Inflammatory macrophage treated with lipopolysaccharide for 4 hours (primary cell): ENCODE measurements at places on chromosomes 5 and 9.
A peak's percentile ranks its signal among the peaks of the same experiment; 100 is the strongest.

DNA sequence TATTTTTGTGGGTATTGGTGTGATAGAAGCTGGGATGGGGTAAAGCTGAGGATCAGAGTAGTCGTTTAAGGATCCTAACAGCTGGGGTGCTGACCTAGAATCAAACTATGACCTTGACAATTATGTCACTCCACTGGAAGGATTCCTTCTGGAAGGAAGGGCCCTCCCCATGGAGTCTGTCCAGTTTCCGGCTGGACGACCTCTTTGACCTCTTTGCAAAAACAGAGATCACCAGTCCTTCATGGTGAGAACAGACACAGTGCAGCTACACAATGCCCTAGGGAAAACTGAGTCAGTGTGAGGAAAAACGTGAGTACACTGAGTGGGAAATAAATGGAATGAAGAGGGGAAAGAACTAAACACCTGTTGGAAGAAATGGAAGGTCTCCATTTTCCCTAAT, 445.6 kb downstream of the MAT2B start:
- DNase-seq: no peak

DNA sequence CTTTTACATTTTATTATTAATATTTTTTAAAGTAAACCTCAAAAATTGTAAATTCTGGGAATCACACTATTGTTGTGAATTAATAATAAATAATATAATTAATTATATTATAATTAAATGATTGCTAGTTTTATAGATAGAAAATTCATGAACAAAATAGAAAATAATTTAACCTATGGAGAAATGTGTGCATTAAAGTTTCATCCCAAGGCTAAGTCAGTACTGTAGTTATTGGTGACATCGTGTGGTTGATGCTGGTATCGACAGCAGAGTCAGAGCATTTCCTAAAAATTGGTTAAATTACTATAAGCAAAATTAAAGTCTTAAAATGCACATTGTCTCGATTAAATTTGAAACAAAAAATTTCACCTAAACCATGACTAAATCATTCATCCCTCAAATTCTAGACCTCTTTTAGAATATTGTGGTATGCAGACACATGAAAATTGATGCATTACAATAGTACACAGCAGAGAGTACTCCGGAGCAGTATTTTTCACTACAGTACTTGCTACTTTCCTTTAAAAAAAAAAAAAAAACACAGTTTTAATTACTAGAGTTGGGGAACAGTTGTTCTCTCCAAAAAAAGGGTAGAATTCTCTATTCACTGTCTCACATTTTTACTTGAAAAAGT, 73.9 kb downstream of the RORB start:
- DNase-seq: peak; percentile 45

DNA sequence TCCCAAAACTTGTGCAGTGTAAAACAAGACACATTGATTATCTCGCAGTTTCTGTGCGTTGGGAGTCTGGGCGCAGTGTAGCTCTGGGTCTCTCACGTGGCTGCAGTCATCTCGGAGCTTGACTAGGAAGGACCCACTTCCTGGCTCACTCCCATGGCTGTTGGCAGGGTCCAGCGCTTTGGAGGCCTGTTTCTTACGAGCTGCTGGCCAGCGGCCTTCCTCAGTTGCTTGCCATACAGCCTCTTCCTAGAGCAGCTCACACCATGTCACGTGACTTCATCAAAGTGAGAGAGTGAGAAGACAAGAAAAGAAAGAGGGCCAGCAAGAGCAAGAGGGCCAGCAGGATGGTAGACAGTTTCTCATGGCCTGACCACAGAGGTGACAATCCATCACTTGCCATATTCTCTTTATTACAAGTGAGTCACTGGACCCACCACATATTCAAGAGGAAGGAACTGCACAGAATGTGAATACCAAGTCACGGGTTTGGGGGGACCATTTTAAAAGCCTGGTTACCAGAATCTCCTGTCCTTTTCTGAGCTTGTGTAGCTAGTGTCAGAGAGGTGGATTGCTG, 36.2 kb downstream of the MCCC2 start:
- DNase-seq: no peak

DNA sequence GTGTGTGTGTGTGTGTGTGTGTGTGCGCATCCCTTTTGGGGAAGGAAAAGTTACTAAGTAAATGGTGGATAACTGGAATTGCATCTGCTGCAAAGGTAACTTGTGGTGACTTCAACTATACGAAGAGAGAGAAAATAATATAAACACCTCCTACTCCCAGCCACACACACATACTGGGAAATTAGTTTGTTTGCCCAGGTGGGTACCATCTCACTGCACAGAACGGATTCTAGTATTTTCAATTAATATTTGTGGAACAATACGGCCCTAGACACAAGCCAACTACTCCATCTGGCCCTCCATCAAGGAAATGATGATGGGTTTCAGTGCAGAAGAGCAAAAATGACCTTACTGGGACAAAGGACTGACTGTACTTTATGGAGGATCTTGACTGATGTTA, 32.2 kb upstream of the TXN start:
- no peak for DNase-seq

DNA sequence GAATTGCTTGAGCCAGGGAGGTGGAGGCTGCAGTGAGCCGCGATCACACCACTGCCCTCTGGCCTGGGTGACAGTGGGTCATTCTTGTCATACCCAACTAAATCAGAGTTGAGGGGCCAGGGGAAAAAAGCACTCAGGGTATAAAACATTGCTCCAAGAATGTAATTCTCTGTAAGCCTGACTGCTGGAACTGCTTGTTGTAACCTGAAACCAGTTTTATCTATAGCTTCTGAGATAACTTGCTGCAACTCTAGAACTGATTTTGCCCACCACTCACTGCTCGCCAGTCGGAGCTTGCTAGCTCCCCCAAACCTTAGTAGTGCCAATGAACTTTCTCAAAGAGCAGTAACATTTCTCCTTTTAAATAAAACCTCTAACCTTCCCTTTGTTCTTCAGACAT, 9.6 kb upstream of the MSH3 start:
- no peak for DNase-seq

DNA sequence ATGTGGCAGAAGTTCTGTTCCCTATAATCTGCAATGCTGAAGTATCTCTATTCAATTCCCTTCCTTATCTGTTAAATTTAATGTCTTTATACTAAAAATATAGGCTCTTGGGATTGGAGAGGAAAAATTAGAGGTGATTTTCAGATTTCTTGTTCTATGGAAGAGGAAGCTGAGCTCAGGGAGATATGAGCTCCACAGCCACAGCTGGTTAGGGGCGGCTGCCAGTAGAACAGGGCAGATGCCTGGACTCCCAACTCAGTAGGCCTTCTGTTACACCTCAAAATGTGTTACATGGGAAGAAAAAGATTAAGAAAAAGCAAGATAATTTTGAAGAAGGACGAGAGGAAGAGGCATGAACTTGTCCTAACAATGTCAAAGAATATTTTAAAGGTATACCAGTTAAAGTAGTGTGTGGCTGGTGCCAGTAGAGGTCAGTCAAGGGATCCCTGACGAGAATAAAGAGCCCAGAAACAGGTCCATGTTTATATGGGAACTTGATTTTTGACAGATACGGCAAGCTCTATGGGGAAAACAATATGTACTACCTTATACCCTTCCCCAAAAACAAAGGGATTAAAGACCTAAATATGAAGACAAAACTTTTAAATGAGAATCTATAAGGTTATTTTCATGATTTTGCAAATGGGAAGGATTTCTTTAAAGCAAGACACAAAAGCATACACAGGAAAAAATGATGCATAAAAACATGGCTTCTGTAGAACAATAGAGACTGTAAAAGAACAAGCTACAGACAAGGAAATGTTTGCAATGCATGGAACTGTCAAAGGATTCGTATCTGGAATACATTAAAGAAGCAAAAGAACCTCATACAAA, 28.7 kb downstream of the DNAJC21 start:
- peak; percentile 8 for DNase-seq

DNA sequence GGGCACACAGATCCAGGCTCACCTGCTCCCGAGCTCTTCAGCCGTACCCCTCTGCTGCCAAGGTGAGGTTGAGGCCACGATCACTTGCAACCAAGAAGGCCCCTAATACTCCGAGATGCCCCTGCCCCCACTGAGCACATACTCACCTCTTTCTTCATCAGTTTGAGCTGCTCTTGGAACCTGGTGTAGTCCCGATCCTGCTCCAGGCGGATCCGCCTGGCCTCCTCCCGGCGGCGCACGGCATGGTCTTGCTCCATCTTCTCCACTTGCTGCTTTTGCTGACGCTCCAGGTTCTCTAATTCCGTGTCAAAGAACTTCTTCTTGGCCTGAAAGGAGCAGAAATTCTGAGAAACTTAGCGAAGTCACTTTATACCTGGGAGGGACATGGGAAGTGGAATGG, 75.7 kb upstream of the FBXW11 start:
- no peak for DNase-seq

DNA sequence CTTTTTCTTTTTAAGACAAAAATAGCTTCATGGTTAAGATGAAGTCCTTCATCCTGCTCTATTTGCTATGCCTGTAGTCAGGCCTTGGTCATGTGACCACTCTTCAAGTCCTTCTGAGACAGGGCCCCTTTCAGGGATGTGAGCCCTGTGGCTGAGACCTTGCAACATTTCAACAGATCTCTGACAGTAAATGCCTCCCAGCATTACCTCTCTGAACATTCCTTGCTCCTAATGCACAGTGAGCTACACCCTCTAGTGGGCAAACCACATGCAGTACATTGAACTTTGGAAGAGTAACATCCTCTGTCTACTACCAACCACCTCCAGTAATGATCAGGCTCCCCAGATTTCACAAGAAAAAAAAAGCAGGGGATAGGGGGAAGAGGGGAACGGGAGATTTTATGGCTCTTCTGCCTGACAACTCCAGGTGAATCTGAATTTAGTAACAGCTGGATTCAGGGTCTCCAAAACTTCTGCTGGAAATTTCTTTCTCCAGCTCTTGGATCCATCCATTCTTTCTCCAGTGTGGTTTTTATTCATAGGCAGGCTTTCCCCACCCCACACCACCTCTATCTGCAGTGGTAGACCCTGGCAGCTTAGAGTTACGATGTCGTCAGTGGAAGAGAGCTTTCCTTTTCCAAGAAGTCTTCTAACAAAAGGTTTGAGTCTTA, 8.9 kb upstream of the FBXO38 start:
- peak; percentile 73 for DNase-seq

DNA sequence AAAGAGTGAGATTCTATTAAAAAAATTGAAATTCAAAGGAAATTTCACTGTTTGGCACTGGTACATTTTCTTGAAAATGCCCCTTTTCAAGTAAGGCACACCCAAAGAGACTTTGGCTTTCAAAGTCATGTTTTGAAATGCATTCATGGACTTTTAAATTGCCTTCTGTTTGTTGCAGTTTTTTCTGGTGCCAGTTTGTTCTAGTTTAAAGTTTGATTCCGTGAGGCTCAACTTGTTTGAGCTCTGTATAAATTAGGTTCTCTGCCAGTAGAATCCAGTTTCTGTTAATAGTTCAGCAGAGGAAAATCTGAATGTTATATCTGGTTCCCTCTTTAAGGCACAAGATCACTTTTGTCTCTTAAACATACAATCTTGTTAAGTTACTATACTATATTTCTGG, 16.4 kb downstream of the ATP6V0E1 start:
- no peak for DNase-seq

DNA sequence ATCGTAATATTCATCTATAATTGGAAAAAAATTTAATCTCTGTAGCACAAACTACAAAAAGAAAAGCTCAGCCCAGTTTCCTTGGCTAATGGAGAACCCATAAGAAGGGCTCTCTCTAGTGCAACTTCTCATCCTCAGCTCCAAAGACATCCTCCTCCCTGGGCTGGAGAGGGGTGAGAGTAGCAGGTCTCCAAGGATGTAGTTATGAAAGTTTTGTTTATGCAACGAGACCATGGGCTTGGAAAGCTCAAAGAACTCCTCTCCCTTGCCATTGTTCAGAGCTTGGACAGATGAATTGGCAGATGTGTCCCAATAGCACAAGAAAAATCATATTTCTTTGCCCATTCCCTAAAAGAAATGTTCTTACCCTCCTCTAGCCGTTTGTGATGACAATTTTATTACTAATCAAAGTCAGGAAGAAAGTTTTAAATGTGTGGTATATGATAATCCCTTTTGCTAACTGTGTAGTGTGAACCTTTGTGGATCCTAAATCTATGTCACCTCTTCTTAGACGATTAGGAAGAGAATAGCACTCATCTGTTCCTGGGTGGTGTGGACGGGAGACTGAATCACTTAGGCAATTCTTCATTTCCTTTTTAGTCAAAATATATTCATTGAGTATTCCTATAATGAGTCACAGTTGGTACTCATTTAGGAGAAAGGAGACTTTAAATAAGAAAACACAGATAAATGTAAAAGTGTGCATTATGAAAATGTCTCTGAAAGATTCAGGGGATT, 52.2 kb downstream of the GARNL3 start:
- DNase-seq: no peak

DNA sequence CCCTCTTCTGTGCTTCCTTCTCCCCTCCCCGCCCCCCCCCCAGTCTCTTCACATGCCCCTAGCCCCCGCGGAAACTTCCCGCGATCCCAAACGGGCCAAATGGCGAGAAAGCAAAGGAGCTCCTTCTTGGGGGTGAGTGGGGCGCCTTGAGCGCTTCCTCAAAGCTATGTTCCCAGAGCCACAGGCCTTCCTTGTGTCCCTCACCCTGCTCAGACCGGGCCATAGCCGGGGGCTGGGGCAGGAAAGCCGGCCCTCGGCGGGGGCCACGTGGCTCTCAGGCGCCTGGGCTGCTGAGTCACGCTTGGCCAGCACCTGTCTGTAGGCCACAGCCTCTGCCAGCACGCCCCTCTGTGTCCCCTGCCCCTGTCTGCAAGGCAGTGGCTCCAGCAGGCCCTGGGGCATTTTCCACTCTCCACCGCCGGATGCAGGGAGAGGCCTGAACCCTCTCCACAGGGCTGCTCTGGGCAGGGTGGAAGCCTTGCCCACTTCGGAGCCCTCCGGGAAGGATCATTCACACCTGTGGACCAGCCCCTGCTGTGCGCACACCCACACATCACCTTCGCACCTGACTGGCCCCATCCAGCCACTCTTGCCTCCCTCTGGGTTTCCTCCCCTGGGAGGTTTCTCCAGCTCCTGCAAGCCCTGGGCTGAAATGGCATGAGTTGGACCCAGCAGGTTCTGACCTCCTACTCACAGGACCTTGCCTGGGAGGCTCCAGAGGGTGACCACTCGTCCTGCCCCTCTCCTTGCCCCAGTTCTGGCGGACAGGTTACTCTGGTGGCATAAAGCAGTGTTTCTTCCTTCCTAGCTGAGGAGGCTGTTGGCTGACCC, 1.2 kb upstream of the SQSTM1 start:
- DNase-seq: peak; percentile 64

DNA sequence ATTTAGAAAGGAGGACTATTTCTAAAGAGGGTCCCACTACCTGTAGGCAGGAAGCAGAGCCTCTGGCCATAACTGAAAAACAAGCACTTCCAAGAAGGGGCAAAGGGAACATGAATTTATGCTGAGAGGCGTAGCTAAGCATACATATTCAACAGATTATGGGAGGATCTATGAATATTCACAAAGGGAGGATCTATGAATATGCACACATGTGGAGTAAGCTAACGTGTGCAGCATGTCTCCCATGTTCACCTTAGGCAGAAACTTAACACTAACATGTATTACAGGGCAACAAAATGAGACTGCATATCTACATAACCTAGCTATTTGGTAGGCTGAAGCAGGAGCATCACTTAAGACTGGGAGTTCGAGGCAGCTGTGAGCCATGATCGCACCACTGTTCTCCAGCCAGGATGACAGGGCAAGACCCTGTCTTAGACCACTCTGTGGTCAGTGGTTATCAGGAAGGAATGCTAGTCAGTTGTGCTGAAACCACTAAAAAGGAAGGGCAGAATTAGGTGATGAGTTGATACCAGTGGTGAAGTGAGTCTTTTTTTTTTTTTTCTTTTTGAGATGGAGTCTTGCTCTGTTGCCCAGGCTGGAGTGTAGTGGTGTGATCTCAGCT, 20.8 kb downstream of the FXN start:
- no peak for DNase-seq

- DNase-seq: no peak
These were observed 269.9 kb downstream of the MEF2C start for GRCh38 chr5:88613051-88613450.
